ENCODE measurements at places on chromosomes 5 and 9.

DNA sequence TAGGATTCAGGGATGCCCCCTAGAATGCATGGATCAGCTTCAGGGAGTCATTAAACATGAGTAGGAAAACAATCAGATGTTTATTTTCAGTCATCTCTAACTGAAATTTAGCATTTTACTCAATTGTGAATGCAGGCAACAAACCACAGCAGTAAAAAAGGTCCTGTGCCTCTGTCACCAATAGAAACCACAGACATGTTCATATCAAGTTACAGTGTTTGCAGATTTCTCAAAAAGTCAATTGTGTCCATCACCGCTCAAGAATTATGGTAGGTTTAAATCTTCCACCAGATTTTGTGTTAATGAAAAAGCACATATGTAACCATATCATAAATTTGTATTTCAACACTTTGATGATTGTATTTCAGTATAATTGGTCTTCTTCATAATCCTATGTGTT, 68.4 kb upstream of the SLC1A1 start:
- DNase-seq, result no peak

DNA sequence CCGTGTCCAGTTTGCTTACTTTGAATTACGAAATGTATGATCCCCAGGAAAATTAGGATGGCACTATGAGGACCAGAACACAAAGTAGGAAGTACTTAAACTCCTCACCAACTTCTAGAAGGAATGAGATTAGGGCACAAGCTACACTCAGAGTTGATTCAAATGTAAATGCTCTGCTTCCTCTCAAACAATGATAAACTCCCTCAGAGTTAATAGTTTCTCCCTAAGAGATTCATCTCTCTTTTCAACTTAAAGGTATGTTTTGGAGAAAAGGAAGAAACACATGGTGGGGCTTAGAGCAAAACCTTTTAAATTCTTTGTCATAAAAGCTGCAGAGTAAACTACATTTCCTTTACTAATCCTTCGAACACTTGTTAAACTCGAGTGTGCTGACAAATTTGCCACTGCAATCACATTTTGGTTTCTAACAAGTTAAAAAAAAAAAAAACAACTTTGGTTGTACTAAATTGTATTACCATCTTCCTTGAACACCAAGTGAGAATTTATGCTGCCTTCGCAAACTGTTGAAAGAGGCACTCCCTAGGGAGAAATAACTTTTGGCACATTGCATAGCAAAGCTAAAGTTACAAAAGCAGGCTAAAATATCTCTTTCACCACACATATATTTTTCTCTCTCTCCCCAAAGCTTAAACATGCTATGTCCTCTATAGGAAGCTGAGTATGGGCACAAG, 66.6 kb downstream of the DENND1A start:
- DNase-seq, result peak; percentile 74

GRCh38 chr5:137733922-137734321, 2.0 kb downstream of the KLHL3 start:
- no peak for DNase-seq

DNA sequence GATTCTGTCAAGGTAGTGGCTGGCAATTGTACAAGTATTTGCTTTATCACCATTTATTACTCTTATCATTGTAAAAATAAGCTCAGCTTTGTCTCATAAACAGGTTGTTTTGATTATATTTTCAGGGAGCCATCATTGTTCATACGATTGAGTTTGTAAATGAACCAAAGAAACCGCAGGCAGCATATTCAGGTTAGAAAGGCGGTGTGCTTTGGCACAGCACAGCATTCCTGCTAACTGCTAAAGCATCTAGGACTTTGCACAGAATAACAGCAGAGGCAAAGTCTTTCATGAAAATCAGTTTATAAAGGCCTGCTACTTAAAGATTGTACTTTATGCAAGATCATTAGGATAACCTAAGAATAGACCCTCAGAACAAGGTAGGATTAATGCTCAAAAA, 281.5 kb upstream of the SLC24A2 start:
- DNase-seq, result no peak

- DNase-seq, result no peak
Observed at GRCh38 chr9:69660304-69660703, 11.9 kb downstream of the APBA1 start.

GRCh38 chr9:108078375-108078774, 588.8 kb upstream of the KLF4 start:
- DNase-seq, result no peak

- DNase-seq, result peak; percentile 19
Observed at GRCh38 chr5:42655982-42656650, 100.5 kb upstream of the CCDC152 start.

DNA sequence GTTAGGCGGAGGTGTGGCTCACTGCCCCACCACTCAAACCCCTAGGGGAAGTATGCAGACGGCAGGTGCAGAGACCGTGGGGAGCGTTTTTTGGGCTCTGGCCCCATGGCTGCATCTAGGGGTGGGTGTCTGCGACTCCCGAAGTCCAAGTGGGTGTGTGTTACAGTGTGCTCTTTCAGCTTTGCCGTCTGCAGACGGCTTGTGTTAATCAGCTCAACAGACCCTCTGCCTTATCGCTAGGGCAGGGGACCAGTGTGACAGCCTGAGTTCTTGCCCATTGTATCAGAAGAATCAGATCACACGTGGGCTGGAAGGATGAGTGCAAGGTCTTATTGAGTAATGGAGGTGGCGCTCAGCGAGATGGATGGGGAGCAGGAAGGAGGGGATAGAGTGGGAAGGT, 162.8 kb downstream of the ENC1 start:
- DNase-seq, result no peak

DNA sequence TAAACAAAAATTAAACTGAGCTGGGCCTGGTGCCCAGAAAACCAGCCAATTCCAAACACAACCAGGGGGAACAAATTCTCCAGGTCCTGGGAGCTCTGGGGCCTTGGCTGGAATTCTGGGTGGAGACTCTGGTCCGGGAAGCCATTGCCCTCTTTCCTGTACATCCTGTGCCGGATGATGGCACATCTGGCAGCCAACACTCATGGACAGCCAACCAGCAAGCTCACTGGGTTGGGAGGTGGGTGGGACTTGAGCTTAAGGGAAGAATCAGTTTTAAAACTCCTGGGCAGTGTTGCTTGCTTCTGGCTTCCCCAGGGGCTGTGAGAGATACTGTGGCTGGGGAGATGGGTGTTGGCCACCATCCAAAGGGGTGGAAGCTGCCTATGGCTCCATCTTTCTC, 56.1 kb downstream of the PCDH1 start:
- DNase-seq, result peak; percentile 18

DNA sequence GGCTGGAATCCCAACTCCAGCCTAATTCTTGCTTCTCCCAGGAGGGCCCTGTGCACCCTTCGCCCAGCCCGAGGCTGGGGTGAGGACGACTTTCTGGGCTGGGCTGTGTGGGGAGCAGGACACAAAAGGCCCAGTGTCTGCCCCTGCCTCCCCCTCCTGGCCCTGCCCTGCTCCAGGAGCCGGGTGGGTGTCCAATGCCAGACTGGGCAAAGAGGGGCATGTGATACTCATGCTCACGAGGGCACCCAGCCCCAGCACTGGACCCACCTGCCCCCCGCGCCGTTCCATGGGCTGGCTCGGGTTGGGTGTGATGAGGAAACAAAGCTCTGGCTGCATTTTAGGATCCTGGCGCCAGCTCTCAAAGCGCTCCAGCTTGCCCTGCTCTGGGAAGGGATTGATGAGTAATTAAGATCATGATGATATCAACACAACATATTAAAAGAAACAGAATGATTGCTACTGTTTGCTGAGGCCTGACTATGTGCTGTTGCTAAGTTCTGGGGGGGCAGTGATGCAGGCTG, 30.7 kb downstream of the LHX2 start:
- no peak for DNase-seq

DNA sequence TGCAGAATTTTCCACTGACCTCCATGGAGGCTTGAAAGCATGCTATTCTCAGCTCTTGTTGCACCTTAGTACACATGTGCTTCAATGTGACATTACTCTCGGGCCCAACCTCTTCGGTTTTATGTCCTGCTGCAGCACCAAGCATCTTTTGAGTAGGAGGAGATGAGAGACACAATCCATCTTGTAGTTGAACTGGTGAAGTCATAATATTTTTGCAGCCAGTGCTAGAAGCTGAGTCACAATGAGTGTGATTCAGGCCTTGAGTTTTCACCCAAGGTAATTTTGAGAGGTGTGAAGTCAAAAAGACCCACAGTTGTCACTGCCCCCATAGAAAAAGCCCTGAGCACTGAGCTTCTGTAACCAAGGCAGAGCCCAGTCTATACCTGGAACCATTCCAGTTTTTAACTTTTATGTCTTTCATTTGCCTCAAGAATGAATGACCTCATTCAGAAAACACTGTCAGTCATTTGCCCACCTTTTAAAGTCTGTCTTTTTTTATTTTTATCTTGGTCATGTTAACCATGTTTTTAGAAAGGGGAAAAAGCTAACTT, 117.7 kb downstream of the ZNF462 start:
- DNase-seq, result peak; percentile 56

GRCh38 chr5:32403760-32404159, 40.8 kb downstream of the ZFR start:
- no peak for DNase-seq

- peak; percentile 69 for DNase-seq
Observed at GRCh38 chr5:142014911-142015584, 2.2 kb upstream of the GNPDA1 start.

GRCh38 chr5:110150199-110150598, 460.5 kb downstream of the MAN2A1 start:
- peak; percentile 84 for DNase-seq

GRCh38 chr9:91515074-91515687, 91.5 kb upstream of the NFIL3 start:
- DNase-seq, result peak; percentile 89

GRCh38 chr9:79173932-79174331, 397.8 kb upstream of the TLE4 start:
- DNase-seq, result no peak

- DNase-seq, result no peak
Observed at GRCh38 chr9:81417941-81418340, 271.4 kb downstream of the TLE1 start.

- no peak for DNase-seq
Observed at GRCh38 chr9:132341177-132341840, 13.5 kb downstream of the SETX start.

- DNase-seq, result no peak
Observed at GRCh38 chr5:94281236-94281801, 337.1 kb downstream of the KIAA0825 start.

DNA sequence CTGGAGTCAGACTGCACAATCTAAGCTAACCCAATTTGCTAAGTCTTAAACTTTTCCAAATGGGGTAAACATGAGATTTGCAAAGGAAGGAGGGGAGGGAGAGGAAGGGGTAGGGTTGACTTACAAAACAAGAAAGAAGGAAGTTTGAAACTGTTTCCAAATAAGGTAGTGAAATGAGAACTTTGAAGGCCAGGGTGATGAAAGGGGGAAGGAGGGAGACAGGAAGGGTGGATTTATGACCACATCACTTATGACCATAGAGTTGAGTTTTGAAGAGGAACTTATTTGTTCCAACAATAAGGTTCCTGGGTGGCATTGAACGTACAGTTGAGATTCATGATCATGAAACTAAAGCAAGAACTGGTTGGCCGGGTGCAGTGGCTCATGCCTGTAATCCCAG, 72.5 kb upstream of the DAPK1 start:
- no peak for DNase-seq

DNA sequence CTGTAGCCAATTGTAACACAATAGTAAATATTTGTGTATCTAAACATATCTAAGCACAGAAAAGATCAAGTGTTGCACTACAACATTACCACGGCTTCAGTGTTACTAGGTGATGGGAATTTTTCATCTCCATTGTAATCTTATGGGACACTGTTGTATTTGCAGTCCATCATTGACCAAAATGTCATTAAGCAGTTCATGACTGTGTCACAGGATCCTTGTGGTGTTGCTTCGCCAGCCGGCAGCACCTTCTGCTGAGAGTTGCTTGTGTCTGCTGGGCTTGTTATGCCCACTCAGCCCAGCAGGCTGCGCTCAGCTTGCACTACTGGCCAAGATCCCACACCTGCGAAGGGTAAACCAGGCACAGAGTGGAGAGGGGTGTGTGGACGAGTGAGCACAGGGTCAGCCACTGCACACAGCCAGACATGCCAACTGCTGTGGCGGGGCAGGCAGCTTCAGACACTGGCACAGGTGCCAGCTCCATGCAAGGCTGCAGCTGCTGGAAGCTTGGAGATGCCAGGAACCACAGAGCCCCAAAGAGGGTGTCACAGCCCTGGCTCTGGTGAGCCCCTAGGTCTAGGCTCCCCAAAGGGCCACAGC, 273.7 kb downstream of the CETN3 start:
- DNase-seq, result no peak

GRCh38 chr5:143024228-143024920, 254.2 kb downstream of the ARHGAP26 start:
- DNase-seq, result no peak

DNA sequence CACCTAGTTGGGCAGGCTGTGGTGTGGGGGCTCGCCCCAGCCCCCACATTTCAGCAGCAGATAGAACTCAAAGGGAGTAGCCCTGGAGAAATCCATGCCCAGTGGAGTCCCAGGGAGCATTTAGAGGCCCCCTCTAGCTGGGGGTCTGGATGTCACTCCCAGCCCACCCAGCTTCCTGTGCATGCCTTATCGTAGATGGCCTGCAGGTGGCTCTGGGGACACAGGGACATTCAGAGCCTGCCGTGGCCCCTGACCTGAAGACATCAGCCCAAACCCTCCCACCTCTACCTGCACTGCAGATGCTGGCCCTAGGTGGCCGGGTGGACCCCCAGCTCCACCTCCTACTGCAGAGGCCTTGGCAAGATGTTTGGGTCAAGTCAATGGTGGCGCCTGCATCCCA, 49.0 kb upstream of the LMX1B start:
- DNase-seq, result no peak

DNA sequence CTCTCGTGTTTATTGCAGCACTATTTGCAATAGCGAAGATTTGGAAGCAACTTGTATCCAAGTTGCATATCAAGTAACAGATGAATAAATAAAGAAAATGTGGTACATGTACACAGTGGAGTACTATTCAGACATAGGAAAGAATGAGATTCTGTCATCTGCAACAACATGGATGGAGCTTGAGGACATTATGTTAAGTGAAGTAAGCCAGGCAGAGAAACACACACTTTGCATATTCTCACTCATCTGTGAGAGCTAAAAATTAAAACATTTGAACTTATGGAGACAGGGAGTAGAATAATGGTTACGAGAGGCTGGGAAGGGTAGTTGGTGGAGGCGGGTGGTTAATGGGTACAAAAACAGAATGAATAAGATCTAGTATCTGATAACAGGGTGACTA, 56.3 kb downstream of the COX7C start:
- DNase-seq, result no peak

- no peak for DNase-seq
Observed at GRCh38 chr5:134118212-134118835, 3.8 kb downstream of the TCF7 start.

All from fibroblast of mammary gland (primary cell).